Renal cortex interstitium (tissue), 15 donors: ENCODE measurements at places on chromosomes 6 and 20. TPM values are rescaled to one million over a fixed set of nuclear protein-coding genes. Genes with fewer than 3 reads are reported as not detected.

DNA sequence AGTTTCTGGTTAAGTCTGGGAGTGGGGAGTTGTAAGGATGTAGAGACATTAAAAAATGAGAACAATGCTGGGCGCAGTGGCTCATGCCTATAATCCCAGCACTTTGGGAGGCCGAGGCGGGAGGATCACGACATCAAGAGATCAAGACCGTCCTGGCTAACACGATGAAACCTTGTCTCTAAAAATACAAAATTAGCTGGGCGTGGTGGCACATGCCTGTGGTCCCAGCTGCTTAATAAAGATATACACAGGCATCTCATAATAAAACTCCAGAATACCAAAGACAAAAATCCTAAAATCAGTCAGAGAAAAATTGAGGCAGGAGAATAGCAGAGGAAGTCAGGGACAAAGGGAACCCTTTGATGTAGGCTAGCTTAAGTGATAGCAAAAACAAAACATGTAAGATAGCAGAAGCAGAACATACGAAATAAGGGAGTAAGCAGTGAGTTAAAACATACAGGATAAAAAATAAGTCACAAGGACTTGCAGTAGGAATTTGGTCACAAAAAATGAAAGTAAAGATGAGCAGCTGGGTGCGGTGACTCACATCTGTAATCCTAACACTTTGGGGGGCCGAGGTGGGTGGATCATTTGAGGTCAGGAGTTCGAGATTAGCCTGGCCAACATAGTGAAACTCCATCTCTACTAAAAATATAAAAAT is 23.6 kb downstream of the DDX43 start:
- DNase-seq: no peak

DNA sequence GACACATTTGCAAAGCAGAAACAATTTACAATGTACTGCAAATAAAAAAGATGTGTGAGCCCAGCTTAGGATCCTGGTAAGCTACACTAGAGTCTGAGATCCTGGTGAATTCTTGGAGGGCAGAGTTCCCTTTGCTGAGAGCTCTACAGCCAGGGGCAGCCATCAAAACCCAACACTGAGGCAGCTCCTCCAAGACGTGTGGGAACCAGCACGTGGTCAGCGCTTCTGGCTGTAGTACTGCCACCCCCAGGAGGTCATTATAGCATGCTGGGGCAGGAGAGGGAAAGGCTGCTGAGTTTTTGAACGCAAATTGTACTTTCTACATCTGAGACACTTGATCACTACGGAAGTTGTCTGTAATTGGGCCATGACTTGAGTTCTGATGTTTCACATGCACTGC is 131.5 kb downstream of the INSM1 start:
- no peak for DNase-seq

GRCh38 chr6:89563866-89564265 is 74.7 kb downstream of the LYRM2 start:
- no peak for DNase-seq

GRCh38 chr6:105484238-105485161 is 81.6 kb upstream of the PREP start:
- DNase-seq: peak; percentile 27

- no peak for DNase-seq
Measured at GRCh38 chr20:51837436-51837835, 35.1 kb upstream of the SALL4 start.

DNA sequence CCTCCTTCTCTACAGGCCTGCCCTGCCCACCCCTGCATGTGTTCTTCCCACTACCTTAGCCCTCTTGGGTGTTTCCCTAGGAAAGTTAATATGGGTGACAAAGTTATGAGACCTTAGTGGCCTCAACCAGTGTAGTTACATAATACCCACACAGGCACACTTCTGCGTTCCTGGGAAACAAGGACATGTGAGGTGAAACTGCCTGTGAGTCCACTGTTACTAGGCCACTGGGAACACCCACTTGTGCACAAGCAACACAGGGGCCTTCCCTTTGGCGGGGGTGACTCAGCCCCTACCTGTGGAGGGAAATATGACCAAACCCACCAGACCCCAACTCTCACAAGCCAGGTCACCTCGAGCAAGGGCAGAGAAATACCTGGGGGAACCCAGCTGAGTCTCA is 12.8 kb downstream of the PI16 start:
- DNase-seq: no peak

The BFSP1 gene
- polyA plus RNA-seq: 3.3 TPM

The TENT5A gene
- polyA plus RNA-seq: 3.4 TPM

The DCDC2 gene
- polyA plus RNA-seq: 119 TPM
